ENCODE measurements at places on chromosomes 13 and 19. TPM values are rescaled to one million over a fixed set of nuclear protein-coding genes. Genes with fewer than 3 reads are reported as not detected.

The GGACT gene
- 0.92 TPM for total RNA-seq

The NCR1 gene
- not detected for total RNA-seq

The BSG gene
- total RNA-seq, result 617 TPM

The KLHL1 gene
- total RNA-seq, result not detected

The SIGLEC5 gene
- total RNA-seq, result not detected

The GNG7 gene
- total RNA-seq, result 0.60 TPM

The TEX29 gene
- not detected for total RNA-seq

The ZNF749 gene
- total RNA-seq, result 9.8 TPM

The ZNF582 gene
- 6.8 TPM for total RNA-seq

The S1PR5 gene
- 1.7 TPM for total RNA-seq

The IRS2 gene
- 0.45 TPM for total RNA-seq

The FOXA3 gene
- 0.31 TPM for total RNA-seq

The ZNF132 gene
- total RNA-seq, result 6.4 TPM

The DENND1C gene
- total RNA-seq, result not detected

The AP1M2 gene
- total RNA-seq, result 14.8 TPM

The PSG3 gene
- not detected for total RNA-seq

The SIGLEC10 gene
- not detected for total RNA-seq

The LGALS7 gene
- not detected for total RNA-seq

The F10 gene
- total RNA-seq, result not detected

The KLK1 gene
- not detected for total RNA-seq

The DPF1 gene
- 7.2 TPM for total RNA-seq
